ENCODE measurements at places on chromosomes 6 and 20.

- ATAC-seq = no peak
These were observed 1.9 kb downstream of the BLCAP start for GRCh38 chr20:37525810-37526209.

- no peak for ATAC-seq
These were observed 44.5 kb upstream of the ZNF133 start for GRCh38 chr20:18243802-18244201.

- no peak for ATAC-seq
These were observed 55.7 kb downstream of the TRMT11 start for GRCh38 chr6:126042001-126042419.

GRCh38 chr6:31246051-31246521 lies 25.8 kb downstream of the HLA-C start:
- ATAC-seq = no peak

GRCh38 chr6:12313306-12313991 lies 23.3 kb downstream of the EDN1 start:
- no peak for ATAC-seq

- no peak for ATAC-seq
These were observed 59.5 kb downstream of the SMOC2 start for GRCh38 chr6:168500519-168500918.

DNA sequence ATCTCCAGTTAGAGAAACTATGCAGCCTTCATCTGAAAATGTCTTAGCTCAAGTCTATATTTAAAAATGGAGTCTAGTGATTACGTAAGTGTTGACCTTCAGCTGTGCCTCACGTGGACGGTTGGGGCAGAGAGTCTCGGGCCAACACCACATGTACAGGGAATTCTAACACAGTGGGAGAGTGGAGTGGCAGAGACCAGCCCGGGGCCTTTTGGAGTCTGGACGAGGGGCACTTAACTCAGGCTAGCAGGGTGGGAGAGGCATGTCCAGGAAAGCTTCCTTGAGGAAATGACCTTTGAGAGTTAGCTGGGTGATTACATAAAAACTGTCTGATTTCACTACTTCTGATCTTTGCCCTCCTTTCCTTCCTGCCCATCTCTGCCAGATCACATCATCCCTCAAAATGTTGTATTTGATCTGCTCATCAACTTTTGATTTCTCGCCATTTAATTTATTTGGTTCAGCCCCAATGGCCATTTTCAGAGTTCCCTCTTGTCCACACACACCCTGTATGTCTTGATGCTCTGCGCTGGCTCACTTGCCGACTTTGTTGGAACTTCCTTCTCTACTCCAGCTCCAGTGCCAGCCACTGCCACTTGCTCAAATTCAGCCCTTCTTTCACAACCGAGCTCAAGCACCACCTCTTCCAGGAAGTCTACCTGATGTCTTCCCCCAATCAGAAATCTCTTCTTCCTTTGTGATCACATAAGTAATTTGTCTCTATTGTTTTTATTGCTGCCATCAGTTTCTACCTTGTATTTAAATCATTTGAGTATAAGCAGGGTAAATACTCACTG lies 2.6 kb downstream of the ARMC2 start:
- no peak for ATAC-seq

Data from activated CD4-positive, CD25-positive, alpha-beta regulatory T cell treated with anti-CD3 and anti-CD28 coated beads, Interleukin-2, amount 50 U/mL, for 24 hours (primary cell).